ENCODE measurements at places on chromosomes 3 and 15.

DNA sequence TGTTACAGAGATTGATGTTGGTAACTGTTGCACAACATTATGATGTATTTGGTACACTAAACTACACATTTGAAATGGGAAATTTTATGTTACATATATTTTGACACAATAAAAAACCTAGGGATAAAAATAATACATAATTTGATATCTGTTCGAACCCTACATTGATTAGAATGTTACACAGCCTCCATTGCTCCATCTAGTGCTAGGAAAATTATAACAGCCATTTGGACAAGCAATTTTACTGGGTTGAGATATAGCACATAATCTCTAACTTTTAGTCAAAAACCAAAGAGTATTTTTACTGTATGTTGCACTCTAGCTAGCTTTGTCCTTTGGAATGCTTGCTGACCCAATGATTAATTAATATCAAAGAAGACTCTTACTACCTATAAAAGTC lies 108.1 kb downstream of the LSAMP start:
- no peak for DNase-seq

- no peak for DNase-seq
Observed at GRCh38 chr15:84840741-84841429, 23.7 kb downstream of the ALPK3 start.

DNA sequence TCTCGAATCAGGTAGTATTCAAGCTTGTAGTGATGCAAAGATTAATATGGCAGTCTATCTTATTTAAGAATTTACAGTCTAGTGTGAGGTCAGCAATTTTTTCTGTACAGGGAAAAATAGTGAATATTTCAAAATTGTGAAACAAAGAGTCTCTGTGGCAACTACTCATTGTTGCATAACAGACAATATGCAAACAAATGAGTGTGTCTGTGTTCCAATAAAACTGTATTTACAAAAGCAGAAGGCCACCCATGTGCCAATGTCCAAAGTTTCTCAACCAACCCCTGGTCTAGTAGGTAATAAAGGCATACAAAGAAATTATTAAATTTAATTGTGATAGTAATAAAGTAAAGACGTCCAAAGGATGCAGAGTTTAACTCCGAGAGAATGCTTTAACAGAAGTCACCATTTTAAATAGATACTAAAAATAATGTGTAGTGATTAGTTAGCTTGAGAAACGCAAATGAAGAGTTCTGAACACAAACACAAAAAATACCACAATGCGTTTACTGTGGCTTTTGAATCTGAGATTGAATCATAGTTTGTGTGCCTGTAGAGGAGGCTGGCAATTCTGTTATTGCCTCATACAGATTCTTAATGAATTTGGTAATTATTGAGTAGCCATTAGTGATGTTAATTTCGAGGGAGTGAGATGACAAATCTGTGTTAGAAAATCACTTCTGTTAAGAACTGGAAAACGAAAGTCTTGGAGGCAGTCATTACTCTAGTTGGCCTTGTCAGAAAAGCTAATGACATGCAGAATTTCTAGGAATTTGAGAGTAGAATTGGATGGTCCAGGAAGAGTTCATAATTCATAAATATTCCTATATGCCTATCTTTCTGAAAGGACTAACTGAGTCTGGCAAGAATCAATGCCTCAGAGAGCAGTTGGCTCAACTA lies 48.7 kb downstream of the CADM2 start:
- DNase-seq, result no peak

DNA sequence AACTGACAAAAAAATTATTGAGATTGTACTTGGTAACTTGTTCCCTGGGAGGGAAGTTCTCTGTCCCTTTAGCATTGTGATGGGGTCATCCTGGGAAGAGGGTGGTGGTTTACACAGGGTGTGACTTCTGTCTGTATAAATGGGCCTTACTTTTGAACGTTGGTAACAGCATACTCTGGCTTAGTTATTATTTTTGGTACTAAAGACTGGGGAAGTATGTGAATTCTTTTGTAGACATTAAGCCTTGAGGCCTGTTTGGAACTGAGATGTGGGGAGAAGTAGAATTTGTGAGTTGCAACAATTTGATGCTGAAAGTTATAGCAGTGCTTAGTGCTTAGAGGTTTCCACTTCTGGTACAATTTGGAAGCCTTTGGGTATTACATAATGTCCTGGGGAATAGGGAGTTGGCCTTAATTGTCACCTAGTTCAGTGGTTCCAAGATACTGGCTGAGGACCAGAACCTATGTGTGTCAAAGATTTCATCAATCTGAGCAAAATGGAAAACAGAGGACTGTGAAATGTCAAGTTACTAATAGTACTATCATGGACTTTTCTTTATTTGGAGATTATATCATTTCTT lies 15.9 kb downstream of the TLNRD1 start:
- no peak for DNase-seq

DNA sequence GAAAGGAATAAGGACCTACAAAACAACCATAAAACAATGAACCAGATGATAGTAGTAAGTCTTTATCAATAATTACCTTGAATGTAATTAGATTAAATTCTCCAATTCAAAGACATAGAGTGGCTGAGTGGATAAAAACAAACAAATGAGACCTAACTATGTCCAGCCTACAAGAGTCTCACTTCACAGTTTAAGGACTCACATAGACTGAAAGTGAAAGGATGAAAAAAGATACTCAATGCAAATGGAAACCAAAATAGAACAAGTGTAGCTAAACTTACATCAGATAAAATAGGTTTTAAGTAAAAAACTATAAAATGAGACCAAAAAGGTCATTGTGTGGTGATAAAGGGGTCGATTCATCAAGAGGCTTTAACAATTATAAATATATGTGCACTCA lies 21.9 kb upstream of the NR1I2 start:
- DNase-seq, result no peak

All from left forelimb (tissue), 1 donor.